ENCODE measurements at places on chromosomes 7 and 10.

DNA sequence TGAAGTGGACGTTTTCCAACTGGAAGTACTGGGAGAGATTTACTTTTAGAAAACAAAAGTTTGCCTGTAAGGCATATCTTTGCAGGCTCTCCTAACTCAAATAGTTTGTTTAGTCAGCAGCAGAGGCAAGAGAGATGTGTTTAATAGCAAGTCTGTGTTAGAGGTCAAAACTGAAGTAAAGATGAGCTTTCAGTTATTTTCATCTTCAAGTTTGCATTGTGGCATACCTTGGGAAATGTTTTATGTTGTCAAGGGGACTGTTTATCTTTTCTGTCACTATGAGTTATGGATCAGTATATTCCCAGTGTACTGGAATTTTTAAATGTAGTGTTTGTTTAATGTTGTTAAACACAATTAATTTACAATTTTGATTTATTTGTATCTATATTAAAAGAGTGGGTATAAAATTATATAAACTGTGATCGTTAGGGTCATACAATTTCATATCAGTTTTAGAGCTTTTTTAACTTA lies 169.7 kb upstream of the PPP1R3A start:
- no peak for DNase-seq

DNA sequence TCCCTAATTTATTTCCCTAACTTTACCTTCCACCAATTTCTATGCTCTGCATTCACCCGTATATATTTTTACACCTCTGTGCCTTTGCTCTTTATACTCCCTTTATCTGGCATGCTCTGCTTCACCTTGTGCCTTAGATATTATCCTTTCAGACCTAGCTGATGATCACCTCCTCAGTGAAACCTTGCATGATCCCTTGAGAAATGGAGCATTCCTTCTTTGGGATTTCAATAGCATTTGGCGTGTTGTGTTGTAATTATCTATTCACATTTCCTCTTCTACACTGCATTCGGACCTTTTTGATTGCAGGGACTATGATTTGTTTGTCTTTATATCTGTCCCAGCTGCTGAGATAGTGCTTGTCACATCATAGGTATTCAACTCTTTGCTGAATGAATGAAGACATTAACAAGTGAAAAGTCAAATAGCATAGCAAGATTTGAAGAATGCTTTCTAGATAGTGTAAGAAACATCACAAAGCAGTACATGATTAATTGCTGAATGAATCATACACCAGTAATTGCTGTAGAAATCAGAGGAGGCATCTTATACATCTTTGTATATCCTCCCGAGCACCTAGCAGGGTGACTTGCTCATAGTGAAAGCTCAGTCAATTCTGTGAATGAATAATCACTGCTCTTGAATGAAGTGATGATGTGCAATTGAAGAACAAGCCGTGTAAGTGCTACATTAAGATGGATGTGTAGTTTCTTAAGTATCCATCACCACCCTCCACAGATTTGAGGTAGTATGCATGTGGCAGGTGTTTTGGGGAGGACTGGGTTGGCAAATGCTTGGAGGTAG lies 2.0 kb upstream of the TM9SF3 start:
- no peak for DNase-seq

DNA sequence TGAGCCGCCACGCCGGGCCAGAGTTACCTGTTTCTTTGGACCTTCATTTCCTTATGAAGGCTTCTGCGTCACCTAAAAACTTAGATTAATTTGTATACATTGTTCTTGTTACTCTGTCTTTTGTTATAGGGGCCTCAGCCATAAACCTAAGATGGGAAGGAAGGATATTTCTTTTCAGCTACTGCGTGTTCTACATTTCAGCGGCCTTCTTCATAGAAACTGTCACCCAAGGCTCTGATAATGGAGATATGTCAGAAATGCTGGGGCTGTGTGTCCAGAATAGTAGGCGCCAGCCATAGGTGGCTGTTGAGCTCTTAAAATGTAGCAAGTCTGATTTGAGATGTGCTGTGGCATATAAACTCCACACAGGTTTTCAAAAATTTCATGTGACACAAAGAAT lies 52.9 kb downstream of the HK1 start:
- DNase-seq = no peak

- no peak for DNase-seq
These were observed 108.9 kb upstream of the LYZL2 start for GRCh38 chr10:30738416-30738815.

GRCh38 chr10:102581981-102582580 lies 62.2 kb upstream of the TRIM8 start:
- DNase-seq = no peak

- DNase-seq = peak; percentile 55
These were observed 6.0 kb upstream of the REEP3 start for GRCh38 chr10:63515002-63515763.

DNA sequence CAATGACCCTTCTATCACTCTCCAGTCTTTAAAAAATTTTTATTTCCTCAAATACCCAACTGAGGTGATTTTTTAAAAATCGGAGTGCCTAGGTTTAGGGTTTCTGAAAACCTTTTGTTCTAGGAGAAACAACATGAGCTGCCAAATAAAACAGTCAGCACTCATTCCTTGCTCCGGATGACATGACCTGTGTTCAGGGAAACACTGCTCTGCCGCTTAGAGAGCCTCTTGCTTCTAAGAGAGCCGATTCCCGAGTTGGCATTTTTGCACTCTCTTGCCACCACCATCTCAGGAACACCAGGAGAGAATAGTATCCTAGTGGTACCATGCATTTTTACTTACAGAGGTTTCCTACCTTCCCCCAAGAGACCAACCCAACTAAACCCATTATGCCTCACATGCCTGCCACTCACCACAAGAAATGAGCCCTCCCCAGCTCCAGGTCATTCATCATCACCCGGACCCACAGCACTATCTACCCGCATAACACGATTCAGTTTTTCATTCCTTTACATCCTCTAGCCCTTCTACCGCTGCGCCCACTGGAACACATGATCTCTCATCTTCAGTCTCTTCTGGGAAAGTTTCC lies 365.4 kb downstream of the THSD7A start:
- DNase-seq = no peak

DNA sequence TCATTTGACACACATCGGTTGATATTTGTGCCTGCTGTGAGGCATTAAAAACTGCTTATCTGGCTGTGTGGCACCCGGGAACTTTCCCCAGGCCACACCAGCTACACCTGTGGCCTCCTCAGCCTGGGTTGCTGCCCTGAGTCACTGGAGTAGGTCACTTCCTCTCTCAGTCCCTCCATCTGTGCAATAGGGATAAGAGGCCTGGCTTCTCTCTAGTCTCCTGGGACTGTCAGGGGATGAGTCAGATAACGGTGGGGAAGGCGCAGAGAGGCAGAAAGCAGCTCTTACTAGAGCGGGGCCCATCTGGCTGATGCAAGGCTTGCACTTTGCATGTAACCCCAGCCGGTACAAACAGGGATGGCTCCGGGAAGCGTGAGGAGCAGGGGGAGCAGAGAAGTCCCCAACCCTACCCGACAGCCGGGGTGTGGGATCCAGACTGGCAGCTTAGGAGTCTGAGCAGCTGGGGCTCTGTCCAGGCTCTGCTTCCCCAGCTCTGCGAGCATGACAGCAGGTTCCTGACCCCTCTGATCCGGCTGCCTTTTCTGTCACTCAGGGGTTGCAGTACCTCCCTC lies 34.0 kb downstream of the DNAJB12 start:
- DNase-seq = peak; percentile 98

DNA sequence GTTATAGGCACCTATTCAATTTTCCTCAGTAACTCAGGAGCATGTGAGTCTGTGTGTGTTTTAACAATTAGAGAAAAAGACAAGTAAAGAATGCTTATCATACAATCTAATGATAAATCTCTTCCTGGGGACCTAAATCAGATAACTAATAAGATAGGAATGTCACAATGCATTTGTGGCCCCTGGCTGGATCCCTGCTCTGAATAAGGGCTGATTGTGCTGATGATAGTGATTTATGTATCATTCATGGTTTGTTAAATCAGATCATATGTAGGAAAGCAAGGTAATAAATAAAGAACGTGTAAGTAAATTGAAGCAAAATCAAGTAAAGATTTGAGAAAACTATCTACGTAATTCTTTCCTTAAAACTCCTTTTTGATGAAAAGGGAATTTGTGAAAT lies 145.9 kb downstream of the C7orf25 start:
- no peak for DNase-seq

DNA sequence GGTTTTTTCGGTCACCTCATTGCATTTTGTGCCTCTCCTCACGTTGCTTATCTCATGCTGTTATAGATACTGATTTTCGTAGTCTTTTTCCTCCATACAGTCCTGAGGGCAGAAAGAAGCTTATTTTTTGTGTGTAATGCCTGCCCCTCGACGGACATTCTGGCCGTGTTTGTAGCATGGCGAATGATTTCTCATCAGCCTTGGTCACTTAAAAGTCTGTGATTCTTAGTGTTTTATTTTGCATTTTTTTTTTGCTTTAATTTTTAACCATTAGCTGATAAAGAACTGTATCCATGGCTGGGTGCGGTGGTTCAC lies 469 bp upstream of the NOC3L start:
- DNase-seq = no peak

DNA sequence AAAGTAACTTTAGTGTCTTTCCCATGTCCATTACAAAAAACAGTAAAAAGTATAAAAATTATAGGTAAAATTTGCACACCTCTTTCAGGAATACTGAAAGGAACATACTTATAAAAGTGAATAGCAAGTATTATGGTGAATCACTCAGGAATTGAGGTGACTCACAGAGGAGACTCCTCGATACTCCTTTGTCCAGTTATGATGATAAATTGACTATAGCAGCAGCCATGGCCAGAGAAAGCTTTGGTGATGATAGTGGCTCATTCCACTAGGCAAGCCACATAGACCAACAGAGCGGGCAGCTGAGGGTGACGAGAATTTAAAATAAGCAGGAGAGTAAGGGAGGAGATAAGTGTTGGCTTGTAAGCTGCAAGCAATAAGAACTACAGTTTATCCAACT lies 1231.1 kb upstream of the CELF2 start:
- no peak for DNase-seq

DNA sequence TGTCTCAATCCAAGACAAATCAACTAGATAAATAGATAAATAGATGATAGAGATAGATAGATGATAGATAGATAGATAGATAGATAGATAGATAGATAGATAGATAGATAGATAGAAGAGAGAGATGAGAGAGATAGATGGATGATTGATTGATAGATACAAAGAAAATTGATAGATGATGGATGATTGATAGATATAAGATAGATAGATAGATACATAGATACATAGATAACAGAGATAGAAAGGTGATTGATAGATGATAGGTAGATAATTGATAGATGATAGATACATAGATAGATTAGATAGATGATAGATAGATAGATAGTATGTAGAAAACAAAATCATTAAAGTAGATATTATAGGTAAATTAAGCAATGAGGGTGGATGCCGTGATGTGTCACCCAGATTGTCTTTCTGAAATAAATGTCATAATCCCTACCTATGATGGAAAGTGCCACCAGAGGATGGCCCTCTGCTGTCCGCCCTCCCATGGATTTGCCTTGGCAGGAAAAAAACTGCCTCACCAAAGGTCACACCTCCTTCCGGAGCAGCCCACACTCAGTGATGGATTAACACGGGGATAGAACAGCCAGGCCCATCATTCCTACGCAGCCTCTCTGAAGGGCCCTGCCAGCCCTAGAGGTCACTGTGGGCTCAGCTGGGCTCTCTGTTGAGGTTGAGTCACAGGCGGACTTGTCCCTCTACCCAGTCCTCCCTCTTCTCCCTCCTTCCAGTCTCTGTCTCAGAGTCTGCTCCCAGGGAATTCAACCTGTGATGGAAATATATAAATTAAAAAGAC lies 50.8 kb downstream of the KCNH2 start:
- no peak for DNase-seq

DNA sequence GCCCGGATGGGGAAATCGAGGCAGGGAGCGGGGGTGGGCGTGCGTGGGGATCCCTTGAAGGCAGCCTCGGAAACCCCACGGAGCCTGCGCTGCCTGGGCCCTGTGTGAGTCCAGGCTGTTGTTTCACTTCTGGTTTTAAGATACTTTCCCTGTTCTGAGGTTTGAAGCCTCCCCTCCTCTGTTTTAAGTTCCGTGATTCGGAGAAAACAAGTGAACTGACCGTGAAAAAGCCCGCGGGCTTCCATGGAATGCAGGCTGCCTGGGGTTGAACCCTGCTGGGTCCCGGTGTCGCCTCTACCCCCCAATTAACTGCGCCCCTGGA lies 401 bp downstream of the LRRC27 start:
- no peak for DNase-seq

GRCh38 chr10:28151636-28152035 lies 151.2 kb downstream of the MPP7 start:
- DNase-seq = no peak

DNA sequence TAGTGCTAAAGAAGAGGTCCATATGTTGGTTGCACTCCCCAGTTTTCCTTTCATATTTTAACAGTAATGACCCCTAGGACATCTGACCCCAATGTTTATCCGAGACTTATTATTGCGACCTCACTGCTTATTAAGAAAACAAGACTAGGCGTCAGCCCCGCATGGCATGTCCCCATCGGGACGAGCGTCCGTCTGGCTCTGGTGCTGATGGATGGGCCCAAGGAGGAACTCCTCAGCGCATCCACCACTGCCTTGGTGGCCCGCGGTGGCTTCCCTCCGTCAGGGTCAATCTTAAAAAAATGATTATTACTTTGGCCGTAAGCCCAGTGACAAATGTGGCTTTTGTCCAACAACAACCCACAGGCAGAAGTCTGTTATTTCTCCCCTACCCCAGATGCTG lies 40.1 kb upstream of the CXCL12 start:
- DNase-seq = no peak

DNA sequence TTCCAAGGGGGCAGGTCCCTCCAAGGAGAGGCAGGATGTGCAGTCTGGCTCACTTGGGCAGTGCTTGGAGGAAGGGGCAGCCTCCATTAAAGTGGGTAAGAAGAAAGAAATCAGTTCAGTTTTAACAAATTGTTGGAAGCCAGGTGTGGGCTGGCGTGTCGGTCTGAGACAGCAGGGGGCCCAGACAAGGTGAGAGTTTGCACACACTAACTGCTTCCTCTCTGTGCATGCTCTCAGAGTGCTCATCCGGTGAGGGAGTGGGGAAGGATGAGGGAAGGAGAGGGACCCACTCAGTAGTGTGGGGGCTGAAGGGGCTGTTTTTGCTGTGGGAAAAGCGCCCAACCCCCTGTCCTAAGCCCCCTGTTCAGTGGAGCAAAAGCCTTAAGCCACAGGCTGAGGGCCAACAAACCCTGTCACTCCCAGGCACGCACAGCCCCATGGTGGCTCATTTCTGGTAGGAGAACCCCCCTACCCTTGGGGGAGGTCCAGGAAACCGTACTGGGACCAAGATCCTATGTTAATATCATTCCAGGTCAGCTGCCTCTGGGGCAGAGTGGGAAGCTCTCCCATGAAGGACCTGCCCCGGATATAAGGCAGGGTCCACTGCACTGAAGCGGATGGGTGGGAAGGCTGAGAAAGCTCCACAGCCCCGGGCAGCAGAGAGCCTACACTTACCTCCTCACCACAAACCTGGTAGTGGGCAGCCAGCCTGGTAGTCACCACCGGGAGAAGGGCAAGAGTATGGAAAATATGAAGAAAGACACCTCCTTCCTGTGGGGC lies 5.1 kb upstream of the PCBD1 start:
- no peak for DNase-seq

DNA sequence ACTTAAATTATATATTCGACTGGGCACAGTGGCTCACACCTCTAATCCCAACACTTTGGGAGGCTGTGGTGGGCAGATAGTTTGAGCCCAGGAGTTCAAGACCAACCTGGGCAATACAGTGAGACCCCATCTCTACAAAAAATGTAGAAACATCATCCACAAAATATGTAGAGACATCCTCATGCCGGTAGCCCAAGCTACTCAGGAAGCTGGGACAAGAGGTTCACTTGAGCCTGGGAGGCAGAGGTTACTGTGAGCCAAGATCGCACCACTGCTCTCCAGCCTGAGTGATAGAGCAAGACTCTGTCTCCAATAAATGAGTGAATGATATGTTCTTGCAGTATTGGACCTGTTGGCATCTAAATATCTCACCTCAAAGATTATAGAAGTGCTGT lies 22.6 kb upstream of the TNS3 start:
- DNase-seq = no peak

Data from Caco-2 (cell line).